GM23248 (cell line): ENCODE measurements at places on chromosomes 12 and 14. TPM values are rescaled to one million over a fixed set of nuclear protein-coding genes. Genes with fewer than 3 reads are reported as not detected.

DNA sequence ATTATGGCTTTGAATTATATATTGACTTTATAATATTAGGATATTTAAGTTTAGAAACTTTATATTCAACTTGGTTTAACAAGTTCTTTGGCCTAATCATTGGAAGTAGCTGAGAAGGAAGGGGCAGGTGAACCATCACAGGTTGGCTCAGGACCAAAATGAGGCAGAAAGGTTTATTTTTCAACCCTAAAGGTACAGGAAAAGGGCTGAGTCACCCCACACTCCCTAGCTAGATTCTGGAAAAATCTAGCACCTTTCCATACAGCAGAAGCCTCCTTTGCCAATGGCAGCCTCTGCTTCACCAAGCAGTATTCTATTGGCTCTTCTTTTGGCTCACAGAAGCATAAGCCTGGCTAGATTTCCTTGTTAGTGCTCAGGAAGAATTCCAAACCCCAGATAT, 19.3 kb upstream of the MED6 start:
- DNase-seq = no peak

DNA sequence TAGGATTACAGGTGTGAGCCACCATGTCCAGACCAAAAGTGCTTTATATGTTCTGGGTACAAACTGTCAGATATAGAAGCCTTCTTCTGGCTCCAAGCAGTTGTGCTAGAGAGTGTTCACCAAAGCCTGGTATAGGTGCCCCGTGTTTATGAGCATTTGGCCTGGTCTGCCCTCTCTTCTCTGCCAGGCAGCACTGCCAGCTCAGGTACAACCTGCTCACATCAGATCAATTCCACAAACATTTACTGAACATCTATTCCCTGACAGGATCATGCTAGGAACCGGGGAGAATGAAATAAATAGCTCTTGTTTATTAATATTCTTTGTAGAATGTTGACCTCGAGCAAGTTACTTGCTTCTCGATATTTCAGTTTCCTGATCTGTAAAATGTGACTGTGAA, 20.0 kb upstream of the SOCS2 start:
- DNase-seq = no peak

DNA sequence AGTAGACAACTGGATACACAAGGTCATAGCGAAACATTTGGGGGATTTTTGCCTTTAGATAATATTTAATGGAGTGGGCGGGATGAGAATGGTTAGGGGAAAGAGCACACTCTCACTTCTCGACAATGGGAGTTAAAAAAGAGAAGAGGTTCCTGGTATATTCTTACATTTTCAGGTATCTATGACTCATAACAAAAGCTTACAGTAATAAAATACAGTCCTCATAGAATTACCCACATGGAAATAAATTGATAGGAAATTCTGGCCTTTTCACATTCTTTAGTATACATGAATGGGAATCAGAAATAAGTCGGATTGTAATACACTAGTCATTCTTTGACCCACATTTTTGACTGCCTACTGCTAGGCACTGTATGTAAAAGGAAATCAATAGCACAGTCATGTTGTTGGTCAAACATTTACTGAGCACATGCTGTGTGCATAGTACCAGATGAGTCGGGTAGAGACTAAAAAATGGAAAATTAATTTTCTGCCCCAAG, 8.2 kb upstream of the CRADD start:
- no peak for DNase-seq

DNA sequence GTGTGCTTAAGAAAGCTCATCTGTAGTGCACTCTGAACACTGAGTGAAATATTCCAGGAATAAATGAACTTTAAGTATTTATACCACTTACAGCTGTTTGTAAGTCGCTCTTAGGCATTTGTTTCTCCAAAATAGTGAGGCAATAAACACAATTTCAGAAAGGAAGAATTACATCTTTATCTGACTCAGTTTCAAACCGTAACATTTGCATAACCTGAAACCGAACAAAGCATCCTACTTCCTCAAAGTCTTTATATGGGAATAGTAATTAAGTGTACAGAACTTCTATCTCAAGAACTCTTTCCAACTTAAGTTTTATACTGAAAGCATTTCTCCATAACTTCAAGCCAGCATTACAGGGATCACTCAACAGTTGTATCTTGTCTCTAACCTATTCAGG, 58.4 kb downstream of the SOX5 start:
- DNase-seq = no peak

GRCh38 chr14:62270236-62270635, 508.0 kb downstream of the SNAPC1 start:
- DNase-seq = no peak

- DNase-seq = no peak
These were observed 5.7 kb upstream of the SLC41A2 start for GRCh38 chr12:104963757-104964156.

NTN4 gene
- polyA plus RNA-seq = 35.2 and 36.9 TPM in 2 replicates

KRT3 gene
- not detected in 2 replicates for polyA plus RNA-seq

NOVA1 gene
- polyA plus RNA-seq = 0.98 and 1.6 TPM in 2 replicates

GRCh38 chr14:64614805-64615391, 65.1 kb downstream of the PPP1R36 start:
- no peak for DNase-seq

- no peak for DNase-seq
These were observed 11.4 kb upstream of the KRT74 start for GRCh38 chr12:52585066-52585465.

- no peak for DNase-seq
These were observed 2.1 kb downstream of the OR6C70 start for GRCh38 chr12:55467836-55468235.

- peak; percentile 85 for DNase-seq
These were observed 37.8 kb downstream of the MYO1H start for GRCh38 chr12:109385339-109386058.

GRCh38 chr14:34766606-34767005, 52.2 kb upstream of the CFL2 start:
- peak; percentile 49 for DNase-seq

DNA sequence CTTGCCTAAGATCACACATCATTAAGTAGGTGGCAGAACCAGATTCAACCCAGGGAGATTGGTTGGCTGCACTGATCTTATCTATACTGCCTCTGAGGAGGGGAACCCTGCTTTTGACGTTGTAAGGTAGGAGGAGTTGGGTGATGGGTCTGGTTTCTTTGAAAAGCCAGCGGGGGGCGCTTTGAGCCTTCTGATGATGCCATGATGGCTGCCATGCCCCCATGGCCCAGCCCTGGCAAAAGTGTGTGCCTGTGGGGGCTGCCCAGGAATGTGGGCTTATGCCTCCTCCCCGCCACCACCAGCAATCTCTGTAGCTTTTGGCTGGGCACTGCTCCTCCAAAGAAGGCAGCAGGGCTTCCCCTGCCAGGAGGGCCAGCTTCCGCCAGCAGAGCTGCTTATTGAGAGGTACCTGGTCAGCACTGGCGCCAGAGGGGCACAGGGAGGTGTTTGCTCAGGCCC, 224.3 kb downstream of the SLC41A2 start:
- DNase-seq = no peak

GRCh38 chr14:32417956-32418552, 89.0 kb downstream of the AKAP6 start:
- peak; percentile 64 for DNase-seq

DNA sequence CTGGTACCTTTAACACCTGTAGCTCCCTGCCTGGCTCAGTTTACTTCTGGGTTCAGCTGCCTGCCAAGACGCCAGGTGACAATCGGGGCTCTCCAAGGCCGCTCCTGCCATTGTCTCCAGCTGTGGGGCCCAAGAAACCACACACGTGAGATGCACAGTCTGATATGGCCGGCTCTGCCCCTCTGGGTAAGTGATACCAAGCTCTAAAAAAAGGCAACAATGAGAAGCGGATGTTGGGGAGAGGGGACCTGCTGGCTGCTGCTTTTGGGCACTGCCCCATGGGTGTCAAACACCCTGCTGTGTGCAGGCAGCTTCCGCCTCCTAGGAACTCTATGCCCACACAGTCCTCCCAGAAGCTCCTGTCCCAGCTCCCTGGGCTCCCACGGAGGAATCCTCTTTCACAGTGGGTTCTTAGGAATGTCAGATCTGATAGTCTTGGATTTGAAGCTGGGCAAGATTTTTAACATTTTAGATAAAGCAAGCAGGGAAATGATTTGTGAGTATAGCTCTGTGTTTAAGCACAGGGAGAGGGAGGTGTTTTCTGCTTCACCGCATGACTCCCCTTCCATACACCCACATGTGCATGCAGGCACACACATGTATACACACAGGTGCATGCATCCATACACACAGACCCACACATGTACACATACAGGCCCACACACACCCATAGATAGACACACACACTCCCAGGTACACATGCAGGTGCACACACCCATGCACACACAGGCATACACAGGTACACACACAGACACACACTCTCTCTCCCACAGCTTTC, 1135.8 kb downstream of the BCL11B start:
- no peak for DNase-seq

CYP27B1 gene
- polyA plus RNA-seq = 0.42 and 0.78 TPM in 2 replicates

HAL gene
- polyA plus RNA-seq = not detected in 2 replicates

HOTAIR gene
- not detected in 2 replicates for polyA plus RNA-seq

DNA sequence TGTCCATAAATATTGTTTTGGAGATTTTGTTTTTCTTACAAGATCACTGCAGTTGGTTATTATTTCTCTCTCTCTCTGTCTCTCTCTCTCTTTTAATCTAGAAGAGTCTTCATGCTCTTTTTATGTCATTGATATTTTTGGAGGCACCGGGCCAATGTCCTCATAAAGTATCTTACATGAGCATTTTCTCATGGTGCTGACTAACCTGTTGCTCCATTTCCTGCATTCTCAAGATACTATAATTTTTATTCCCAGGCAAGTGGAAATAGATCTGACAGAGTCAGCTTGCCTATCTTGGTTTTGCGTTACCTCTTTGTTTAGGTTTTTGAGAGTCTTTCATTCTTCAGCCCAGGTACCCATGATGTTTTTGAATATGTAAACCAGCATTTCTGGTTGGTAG, 938.8 kb upstream of the FBXO33 start:
- no peak for DNase-seq

MYH6 gene
- polyA plus RNA-seq = 0.80 TPM in 1 of 2 replicates, not detected in the other

DNA sequence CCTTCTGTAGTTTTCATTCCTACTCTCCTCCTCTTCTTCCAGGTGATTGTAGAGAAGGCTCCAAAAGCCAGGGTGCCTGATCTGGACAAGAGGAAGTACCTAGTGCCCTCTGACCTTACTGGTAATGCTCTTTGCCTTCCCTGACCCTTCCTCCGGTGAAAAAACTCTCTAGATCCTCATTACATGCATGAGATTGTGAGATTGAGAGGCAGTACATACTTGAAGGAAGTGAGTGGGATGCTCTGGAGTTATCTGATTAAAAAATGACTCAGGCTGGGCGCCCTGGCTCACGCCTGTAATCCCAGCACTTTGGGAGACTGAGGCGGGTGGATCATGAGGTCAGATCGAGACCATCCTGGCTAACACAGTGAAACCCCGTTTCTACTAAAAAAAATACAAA, 5.3 kb downstream of the GABARAPL1 start:
- no peak for DNase-seq

- peak; percentile 63 for DNase-seq
These were observed 13.1 kb downstream of the COPZ1 start for GRCh38 chr12:54337854-54338650.

GRCh38 chr12:88763536-88764100, 183.3 kb upstream of the KITLG start:
- peak; percentile 35 for DNase-seq

OR11H6 gene
- polyA plus RNA-seq = not detected in 2 replicates

ATP5MC2 gene
- 266 TPM in 2 replicates for polyA plus RNA-seq

DNA sequence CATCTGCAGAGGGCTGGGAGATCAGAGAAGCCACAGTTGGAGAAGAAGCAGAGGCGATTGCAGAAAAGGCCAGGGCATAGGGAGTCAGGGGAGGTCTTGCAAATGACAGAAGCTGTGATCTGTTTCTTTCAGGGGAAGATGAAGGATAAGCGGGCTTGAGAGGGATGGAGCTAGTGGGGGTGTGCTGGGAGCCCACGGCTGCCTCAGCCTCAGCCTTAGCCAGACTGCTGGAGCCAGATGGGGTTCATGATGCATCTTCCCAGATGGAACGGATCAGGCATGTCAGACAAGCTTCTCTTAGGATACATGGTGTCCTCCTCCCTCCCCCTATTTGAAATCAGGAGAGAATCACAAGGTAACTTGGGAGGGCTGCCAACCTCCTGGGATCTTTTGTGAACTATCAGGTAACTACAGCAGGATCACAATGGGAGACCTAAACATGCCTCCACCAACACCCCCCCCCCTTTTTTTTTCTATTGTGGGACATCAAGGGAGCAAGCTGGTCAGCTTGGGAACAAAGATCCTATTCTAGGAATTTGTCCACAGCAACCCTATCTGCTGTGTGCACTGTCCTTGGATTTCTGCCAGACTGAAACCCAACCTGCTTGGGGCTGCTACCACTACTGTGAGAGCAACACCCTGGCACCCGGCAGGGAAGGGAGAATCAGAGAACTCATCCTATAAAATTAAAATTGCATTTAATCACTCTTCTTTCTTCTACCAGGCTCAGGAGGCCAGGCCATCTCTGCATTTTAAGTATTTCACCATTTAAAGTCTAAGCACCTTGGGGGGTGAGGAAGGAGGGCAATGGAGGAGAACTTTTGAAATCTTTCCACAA, 10.7 kb upstream of the ATP2A2 start:
- peak; percentile 81 for DNase-seq

DNA sequence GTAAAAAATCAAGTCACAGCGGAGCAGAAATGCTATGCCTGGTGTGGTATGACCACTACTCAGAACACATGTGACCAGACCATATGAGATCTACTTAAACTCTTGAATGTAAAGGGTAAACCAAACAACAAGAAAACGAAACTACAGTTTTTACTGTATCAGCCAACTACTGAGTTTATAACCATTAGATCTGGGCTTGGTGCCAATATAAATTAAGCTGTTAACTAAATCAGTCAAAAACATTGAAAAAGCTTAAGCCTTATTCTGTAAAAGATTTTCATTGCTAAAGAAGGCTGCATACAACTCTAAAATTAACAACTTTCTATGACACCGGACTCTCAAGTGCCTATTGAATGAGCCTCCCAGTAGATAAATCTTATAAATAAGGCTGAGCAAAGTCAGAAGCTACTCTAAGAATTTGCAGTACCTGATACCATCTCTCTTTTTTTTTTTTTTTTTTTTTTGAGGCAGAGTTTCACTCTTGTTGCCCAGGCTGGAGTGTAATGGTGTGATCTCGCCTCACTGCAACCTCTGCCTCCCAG, 35.4 kb downstream of the SPTLC2 start:
- peak; percentile 70 for DNase-seq
